ENCODE measurements at places on chromosomes 3 and 15. TPM values are rescaled to one million over a fixed set of nuclear protein-coding genes. Genes with fewer than 3 reads are reported as not detected.

The RETNLB gene
- total RNA-seq = not detected

The ZNF80 gene
- not detected for total RNA-seq

The IL5RA gene
- total RNA-seq = 0.34 TPM

The RLBP1 gene
- total RNA-seq = 0.52 TPM

- H3K36me3 ChIP-seq = no peaks in the 10 kb centered on the region
- H3K27ac ChIP-seq = no peak overlapping the region
- H3K4me1 ChIP-seq = no peaks in the 10 kb centered on the region
These were observed 27.3 kb downstream of the BCL2L10 start for GRCh38 chr15:52085299-52085698.

- no peak overlapping the region for H3K4me3 ChIP-seq
- no peaks in the 10 kb centered on the region for H3K36me3 ChIP-seq
- DNase-seq = no peak
- H3K27me3 ChIP-seq = no peaks in the 10 kb centered on the region
- no peak overlapping the region for H3K27ac ChIP-seq
- H3K4me1 ChIP-seq = no peaks in the 10 kb centered on the region
These were observed 27.6 kb downstream of the CHST14 start for GRCh38 chr15:40498418-40498817.

DNA sequence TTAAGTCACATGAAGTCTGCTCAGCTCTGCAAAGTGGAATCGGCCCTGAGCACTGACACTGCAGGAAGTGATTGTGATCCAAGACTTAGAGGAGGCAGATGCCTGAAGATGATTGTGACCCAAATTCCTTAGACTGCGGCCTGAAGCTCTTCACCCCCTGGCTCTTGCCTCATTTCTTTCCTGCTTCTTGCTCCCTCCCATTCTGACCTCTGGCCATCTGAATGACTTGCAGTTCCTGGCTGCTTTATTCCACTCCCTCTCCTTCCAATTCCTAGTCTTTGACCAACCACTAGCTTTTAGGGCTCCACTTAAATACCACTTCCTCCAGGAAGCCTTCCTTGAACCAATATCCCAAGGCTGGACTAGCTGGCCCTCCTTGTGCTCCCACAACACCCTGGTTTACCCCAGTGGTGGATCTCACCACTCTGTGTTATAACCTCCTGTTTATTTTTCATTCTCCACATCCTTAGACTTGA is 9.9 kb upstream of the EPB42 start:
- H3K36me3 ChIP-seq = no peaks in the 10 kb centered on the region
- peak overlapping the region; percentile 46 for H3K27ac ChIP-seq
- H3K27me3 ChIP-seq = no peaks in the 10 kb centered on the region
- no peak for DNase-seq
- no peak overlapping the region for H3K4me3 ChIP-seq

Data from esophagus muscularis mucosa (tissue), 4 donors.